ENCODE measurements at places on chromosomes 5 and 9.

DNA sequence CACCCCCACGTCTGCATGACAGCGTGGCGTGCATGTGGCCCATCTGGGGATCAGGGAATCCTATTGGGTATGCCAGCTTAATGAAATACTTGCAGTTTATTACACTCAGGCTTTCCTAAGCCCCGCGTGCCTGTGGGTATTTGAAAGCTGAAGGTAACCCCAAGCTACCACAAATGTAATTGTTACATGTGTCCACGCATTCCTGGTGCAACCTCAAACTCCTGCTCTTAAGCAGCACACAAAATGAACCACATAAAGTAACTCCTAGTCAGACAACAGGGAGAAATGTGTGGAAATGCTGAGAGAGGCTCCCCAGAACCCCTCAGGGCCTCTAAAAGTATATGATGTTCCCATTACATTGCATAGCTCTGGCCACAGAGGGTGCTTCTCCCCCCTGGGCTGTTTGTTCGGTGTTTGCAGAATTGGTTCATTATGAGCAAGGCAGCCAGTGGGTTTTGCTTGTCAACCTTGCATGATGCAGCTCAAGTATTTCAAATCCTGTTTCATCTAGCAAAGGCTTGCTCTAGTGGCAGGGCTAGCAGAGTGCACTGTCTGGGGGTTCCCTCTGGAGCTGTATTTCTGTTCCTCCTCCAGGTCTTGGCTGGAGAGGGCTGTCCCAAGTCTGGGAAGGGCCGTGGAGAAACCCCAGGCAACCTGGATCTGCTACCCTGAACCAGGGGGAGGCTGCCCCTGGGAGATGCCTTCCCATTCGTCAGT is 1.8 kb upstream of the DCANP1 start:
- no peak for DNase-seq

GRCh38 chr9:120895951-120896350 is 19.0 kb upstream of the PHF19 start:
- DNase-seq = no peak

DNA sequence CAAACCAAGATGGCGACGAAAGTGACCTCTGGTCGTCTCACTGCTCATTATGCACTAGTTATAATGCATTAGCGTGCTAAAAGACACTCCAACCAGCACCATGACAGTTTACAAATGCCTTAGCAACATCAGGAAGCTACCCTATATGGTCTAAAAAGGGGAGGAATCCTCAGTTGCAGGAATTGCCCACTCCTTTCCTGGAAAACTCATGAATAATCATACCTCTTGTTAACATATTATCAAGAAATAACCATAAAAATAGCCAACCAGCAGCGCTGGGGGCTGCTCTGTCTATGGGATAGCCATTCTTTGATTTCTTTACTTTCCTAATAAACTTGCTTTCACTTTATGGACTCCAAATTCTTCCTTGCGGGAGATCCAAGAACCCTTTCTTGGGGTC is 595.7 kb upstream of the KLF4 start:
- no peak for DNase-seq

- no peak for DNase-seq
Measured at GRCh38 chr5:166781737-166782136, 1509.7 kb upstream of the WWC1 start.

DNA sequence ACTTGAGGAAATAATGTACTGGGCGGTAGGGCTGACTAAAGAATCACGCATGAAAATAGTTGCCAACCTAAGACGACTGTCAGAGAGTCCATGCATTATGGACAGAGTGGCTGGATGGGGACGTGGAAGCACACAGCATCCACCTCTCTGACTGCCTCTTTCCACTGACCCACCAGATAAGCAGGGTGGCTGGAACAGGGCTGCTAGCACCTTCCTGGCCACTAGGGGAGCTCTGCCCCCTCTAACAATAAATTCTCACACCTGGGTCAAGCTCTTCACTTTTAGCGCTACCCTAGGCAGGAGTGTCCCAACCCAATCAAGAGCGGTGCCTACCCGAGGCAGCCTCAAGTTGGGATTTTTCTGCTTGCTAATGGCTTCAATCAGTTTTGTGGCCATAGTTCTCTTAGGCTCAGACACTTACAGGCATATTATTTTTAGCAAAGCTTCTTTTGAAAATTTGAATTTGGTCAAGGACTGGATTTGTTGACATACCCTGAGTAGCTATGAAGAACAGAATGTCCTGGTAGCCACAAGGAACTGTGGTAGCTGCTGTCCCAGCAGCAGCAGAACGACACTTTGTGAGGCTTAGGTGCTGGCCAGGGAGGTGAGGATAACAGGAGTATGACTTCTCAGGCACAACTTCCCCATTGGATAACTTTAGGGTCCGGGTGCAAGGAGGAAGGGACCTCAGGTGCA is 6.9 kb upstream of the TPM2 start:
- DNase-seq = peak; percentile 5

- no peak for DNase-seq
Measured at GRCh38 chr9:113483676-113484257, 20.2 kb downstream of the RGS3 start.

DNA sequence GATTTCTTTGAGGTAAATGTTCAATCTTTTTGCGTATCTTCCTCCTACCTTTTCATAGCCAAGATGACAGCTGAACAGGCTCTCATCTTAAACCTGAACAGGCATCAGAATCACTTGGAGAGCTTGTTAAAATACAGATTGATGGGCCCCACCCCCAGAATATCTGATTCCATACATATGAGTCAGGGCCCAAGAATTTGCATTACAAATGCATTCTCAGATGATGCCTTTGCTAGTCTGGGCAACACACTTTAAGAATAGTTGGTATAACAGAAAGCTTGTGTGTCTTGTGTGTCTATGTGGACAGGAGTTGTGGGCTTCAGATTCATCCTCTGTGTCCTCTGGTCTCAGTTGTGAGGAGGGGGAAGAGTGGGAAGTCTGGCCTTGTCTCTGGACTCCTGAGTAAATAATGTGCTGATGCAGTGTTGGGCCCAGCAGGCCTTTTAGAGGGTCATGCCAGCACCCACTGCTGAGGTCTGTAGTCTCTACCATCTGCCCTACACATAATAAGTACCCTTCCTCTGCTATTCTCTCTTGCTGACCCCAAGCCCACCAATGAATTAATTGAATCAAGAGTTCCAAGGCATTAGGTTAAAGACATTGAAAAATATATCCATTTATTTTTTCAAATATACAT is 43.1 kb downstream of the PTCD2 start:
- DNase-seq = no peak

DNA sequence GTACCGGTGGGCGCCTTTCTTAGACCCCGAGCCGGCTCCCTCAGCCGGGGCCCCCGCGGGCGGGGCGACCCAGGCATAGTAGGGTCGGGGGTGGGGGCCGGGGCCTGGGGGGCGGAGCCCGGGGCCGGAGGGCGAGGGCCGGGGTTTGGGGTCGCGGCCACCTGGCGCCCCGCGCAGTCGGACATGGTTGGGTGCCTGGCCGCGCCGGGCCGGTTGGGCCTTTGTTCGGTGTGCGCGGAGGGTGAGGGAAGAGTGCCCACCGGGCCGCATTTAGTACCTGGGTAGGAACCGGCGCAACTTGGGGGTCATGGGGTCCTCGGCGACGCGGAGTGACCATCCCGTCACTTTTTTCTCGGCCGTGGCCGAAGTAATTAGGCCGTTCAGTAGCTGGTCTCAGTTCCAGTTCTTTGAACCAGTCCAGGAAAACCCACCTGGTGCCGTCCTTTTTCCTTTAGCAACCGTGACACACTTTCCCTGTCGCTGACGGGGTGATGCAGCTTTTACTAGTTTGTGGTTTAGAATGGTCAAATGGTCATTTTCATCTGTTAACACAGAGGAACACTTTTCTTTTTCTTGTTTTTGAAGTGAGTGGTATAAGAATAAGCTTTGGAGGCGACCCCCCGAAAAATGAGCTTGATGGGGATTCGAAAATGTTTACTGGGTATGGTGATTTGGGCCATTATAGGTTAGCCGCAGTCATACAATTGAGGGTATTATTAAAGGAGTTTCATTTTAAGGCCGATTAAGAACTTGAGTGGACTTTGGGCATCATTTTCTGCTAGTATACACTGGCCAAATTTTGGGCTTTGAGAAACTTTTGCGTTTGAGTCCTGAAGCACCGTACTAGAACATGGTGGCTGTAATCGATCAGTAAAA is 589 bp downstream of the CKS2 start:
- DNase-seq = no peak

DNA sequence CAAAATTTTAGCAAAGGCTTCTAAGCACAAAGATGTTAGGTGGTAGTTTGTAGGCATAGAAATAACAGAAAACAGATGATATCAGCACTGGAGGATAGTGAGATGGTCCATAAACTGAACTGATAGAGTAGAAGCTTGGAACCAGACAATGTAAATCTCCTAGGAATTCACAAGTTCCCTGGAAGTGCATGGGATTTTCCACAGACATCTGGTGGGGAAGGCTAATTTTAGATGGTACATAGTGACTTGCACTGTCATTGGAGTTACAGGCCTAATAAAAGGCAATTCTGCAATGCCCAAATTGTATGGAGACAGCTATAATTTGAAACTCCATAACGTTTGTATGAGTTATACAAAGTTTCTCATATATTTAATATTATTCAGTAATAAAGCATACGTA is 653.0 kb upstream of the MEF2C start:
- peak; percentile 4 for DNase-seq

DNA sequence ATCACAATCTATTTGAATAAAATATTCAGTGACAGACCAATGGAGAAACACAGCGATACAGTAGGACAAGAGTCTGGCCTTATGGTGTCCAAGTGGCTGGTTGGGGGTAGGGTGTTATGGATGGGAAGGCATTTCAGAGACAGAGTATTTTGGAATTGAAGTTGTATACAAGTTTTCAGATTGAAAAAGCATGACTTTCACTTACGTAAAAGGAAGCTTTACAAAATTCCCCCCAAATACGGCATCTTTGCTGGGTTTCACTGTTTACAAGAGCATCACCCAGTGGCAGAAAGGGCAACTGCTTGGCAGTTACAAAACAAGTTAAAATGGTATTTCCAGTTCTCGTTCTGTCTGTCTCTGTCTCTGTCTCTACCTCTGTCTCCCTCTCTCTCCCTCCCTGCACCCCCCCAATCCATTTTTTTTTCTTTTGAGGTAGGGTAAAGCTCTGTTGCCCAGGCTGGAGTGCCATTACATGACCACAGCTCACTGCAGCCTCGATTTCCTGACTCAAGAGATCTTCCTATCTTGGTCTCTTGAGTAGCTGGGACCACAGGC is 86.2 kb downstream of the PTPN3 start:
- peak; percentile 67 for DNase-seq

DNA sequence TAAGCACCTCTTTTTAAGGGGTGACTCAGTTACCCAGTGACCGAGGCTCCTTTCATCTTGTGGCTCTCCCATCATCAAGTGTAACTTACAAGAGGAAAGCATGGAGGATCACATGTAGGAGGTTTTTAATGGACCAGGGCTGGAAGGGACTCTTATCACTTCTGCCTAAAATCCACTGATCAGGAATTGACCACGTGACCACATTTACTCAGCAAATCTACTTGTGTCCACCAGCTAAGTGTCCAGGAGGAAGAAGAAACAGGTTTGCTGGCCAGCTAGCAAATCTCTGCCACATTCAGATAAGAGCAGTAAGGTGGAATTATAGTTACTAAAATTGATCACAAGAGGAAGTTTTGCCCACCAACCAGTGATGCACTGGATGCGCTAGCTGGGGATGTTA is 486.0 kb downstream of the ENC1 start:
- no peak for DNase-seq

DNA sequence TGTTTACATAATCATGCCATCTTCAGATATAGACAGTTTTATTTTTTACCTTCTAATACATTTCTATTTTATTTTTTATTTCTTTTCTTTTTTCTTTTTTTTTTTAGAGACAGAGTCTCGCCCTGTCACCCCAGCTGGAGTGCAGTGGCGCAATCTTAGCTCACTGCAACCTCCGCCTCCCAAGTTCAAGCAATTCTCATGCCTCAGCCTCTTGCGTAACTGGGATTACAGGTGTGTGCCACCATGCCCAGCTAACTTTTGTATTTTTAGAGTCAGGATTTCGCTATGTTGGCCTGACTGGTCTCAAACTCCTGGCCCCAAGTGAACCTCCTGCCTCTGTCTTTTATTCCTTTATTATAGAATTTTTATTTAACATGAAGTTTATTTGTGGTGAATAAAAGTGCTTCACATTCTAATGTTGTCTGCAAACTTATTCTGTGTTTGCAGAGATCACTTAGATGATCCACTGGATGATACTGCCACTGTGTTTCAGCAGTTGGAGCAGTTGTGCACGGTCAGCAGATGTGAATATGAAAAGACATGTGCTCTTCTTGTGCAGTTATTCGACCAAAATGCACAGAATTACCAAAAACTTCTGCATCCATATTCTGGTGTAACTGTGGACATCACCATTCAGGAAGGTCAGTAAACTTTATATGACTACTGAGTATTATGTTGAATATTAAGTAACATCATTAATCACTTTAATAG is 62.2 kb downstream of the RANBP17 start:
- no peak for DNase-seq

- no peak for DNase-seq
Measured at GRCh38 chr9:136093995-136094881, 851 bp downstream of the NACC2 start.

- DNase-seq = no peak
Measured at GRCh38 chr9:13952906-13953305, 361.0 kb downstream of the NFIB start.

- DNase-seq = no peak
Measured at GRCh38 chr5:147805030-147805454, 22.5 kb upstream of the JAKMIP2 start.

DNA sequence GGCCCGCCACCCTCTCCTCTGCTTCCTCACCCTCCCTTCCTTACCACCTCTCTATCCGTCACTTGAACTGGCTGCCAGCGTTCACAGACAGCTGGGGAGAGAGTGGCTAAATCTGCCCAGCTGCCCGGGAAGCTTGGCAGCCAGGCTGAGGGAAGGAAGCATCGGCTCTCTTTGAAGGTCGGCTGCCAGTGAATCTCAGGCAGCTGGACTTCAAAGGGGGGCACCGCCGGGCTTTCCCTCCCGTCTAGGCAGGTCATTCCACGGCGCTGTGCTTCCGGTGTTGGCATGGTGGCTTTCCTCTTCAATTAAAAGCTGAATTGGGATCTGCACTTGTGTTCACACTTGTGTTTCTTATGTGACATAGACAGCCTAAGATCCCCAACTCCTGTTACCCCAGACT is 174.0 kb downstream of the GDNF start:
- DNase-seq = peak; percentile 38

DNA sequence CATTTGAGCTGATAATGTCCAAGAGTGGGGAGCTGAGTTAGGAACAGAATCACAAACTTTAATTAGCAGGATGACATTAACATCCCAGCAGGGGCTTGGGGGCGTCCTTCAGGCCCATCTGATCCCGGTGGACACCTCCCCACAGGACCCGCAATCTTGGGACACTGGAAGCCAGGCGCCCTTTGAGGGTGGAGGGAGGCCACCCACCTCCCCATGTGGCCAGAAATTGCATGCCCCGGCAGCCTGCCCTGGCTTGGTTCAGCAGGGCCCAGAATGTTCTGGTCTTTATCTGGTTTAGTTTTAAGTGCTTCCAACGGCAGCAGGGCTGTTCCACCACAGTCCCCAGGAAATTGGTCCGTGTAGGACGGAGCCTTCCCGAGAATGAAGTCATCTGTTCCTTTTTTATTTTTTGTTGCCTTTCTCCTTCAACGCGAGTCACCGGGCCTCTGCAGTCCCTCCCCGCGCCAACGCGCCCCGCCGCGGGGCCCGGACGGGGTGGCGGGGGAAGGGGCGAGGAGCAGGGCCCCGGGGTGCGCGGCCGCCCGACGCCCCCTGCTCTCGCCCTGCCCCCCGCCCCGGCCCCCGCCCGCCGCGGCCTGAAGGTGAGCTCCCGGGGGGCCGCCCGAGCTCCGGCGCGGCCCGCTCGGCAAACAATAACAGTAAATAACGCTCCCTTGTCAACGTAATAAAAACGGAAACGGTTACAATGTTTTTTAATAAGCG is 207.9 kb downstream of the C9orf50 start:
- DNase-seq = peak; percentile 72
